NCI-H1105 (cell line): ENCODE measurements at places on chromosomes 3 and 15.

GRCh38 chr3:52031896-52032295, 24.5 kb downstream of the DUSP7 start:
- DNase-seq, result no peak

DNA sequence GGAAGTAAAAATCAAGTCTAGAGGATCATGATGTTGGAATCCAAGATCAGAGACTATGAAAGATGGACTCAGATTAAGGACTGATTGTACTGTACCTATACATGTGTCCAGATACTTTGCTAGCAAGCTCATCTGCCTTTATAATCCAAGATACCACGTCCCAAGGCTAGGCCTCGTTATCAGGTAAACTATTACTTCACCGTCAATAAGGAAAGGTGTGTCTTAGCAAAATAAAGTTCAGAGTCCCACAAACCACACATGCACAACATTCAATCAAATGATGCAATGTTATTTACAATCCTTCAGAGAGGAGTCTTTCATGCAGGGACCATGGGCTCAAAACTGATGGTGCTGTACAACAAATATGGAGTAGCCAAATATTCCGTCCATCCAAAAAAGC, 1092.9 kb downstream of the IGSF11 start:
- DNase-seq, result no peak

GRCh38 chr15:94924057-94924456, 692.7 kb downstream of the MCTP2 start:
- no peak for DNase-seq

DNA sequence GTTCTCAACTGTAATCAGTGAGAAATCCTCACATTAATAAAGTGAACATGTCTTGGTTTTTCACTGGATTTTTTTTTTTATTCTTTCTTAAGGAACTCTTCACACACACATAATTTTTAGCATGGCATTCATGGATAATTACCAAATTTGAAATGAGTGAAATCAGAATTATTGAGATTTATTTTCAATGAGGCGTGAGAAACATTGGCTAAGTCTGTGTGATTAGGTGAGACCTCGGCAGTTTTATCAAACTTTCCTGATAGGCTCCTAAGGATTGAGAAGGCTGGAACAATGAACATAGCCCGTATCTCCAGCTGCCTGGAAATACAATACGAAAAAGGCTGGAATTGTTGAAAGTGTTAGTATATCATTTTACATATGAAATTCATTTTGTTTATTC, 35.5 kb downstream of the MDFIC2 start:
- peak; percentile 58 for DNase-seq

DNA sequence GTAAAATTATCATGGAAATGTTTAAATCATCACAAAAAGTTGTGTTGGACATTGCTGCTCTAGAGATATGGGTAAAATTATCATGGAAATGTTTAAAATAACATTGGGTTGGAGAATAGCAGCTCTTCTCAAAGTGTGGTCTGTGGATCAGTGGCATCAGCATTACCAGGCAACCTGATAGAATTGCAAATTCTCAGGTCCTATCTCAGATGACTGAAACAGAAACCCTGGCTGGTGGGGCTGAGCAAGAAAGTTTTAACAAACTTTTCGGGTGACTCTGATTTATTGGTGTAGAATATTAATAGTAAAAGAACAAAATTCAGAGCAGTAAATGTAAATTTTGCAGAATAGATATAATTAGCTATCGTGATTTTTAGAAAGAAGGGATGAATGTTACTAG, 28.9 kb downstream of the NXPE3 start:
- no peak for DNase-seq

- no peak for DNase-seq
Measured at GRCh38 chr3:172227340-172228035, 188.1 kb downstream of the FNDC3B start.

- DNase-seq, result no peak
Measured at GRCh38 chr3:119033393-119034255, 1.0 kb downstream of the IGSF11 start.

GRCh38 chr3:11643201-11643603, 513 bp downstream of the VGLL4 start:
- no peak for DNase-seq

- no peak for DNase-seq
Measured at GRCh38 chr3:128617270-128617556, 33.4 kb downstream of the RPN1 start.

- DNase-seq, result no peak
Measured at GRCh38 chr15:75551091-75551490, 28.0 kb downstream of the PTPN9 start.

GRCh38 chr15:63043335-63044076, 959 bp downstream of the TPM1 start:
- peak; percentile 9 for DNase-seq

- DNase-seq, result no peak
Measured at GRCh38 chr3:130967281-130967680, 59.3 kb downstream of the ASTE1 start.

- DNase-seq, result no peak
Measured at GRCh38 chr15:93980261-93980911, 251.0 kb upstream of the MCTP2 start.

DNA sequence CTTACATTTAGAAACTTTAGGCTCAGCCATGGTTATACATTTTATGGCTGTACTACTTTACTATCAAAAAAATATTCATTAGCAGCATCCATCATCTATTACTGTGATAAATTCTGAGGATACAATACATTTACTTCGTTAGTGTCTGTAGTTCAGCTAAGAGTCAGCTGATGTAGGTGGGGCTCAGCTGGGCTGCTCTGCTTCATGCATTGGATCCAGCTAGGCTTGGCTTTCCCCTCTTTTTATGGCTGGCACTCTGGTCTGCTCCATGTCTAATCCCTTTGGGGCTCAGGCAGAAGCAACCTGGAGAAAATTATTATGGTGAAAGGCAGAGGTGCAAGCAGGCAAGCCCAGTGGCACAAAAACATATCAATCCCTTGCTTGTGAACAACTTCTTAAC, 930.1 kb upstream of the NR2F2 start:
- no peak for DNase-seq

DNA sequence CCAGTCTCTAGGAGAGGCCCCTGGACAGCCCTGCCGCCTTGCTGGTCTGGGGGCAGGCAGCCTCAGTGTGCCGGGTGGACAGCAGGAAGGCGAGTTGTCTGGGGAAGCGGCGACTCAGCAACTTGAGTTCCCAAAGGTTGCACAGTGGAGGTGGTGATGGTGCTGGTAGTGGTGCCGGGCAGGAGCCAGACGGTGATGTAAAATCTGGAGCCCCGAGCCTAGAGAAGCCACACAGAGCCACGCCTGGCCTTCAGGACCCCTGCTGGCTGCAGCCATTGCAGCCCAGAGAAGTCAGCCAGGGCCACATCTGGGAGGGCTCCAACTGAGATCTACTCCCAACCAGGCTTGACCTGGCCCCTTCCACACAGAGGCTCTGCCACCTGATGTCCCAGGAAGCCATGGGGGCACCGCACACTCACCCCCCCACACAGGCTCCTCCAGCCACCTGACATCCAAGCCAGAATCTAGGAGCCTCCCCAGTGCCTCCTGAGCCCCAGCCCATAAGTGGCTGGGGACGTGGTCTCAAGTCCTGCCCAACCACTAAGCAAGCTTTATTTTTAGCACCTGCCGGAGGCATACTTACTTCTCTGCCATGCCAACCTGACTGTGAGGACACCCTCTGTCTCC, 8.8 kb downstream of the C3orf22 start:
- no peak for DNase-seq

DNA sequence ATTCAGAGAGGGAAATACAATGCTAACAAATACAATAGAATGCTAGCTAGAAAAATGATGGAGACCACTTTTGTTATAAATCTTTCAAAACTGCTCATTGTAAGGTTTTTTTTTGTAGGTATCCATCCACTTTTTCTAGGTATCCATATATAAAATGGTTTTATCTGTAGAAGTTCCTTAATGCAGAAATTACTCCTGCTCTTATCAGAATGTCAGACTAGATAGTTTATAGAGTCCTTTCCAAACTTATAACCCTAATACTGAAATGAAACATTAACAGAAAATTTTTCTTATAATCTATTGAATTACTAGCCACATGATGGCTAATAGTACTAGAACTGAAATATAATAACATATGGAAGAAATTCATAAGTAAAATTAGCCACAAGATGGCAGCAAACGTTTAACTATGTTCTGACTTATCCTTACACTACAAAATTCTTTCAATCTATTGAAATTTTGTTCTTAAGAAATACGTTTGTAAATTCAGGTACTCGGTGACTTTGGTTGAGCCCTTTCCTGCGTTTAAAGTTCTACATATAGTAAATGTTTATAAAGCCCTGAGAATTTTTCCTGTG, 58.5 kb downstream of the ECT2 start:
- peak; percentile 28 for DNase-seq

DNA sequence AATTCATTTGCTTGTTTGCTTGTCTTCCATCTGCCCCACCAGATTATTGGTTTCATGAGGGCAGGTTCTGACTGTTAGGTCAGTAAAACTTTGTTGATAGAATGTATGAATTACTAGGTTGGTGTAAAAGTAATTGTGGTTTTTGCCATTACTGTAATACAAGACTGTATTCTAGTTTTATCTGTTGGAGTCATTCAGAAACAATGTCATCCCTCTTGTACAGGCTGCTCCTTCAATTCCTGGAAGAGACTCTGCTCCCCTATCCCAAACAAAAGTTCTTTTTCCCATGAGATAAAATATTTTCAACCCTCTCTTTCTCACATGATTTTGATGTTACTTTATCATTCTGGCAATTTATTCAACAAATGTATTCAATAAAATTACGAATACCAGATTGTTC, 115.0 kb downstream of the CHST2 start:
- no peak for DNase-seq

GRCh38 chr15:79773128-79773527, 123.7 kb downstream of the MTHFS start:
- DNase-seq, result no peak
